ENCODE measurements at places on chromosomes 3 and 15.

DNA sequence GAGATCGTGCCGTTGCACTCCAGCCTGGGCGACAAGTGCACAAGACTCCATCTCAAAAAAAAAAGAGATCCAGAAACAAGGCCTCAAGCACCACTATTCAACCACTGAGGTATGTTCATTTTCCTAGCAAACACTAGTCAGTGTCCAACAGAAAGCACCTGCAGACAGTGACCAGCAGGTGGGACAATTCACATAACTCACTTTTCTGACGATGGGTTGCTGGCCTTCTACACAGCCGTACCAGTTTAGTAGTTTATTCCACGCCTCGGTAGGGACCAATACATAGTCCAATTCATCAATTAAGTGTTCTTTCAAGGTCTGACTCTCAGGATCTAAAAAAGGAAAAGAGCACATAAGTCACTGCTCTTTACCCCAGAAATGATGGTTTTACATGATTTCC, 12.4 kb downstream of the USP4 start:
- DNase-seq: no peak

DNA sequence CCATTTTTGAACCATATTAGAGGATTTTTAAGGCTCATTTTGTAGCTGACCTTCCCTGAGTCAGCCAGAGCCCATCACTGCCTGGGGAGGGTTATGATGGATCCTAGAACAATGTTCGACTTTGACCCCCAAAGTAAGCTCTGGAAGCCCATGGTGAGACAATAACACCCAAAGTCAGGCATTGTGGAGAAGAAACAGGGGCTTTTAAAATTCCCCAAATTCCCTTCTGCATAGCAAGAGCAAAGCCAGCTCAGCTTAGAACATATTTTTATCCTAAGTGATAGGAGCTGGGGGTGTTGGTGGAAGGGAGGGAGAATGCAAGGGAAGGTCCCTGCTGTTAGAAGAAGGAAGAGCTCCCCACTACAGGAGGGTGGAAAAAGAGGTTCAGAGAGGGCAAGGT, 4.0 kb downstream of the ITGA11 start:
- no peak for DNase-seq

DNA sequence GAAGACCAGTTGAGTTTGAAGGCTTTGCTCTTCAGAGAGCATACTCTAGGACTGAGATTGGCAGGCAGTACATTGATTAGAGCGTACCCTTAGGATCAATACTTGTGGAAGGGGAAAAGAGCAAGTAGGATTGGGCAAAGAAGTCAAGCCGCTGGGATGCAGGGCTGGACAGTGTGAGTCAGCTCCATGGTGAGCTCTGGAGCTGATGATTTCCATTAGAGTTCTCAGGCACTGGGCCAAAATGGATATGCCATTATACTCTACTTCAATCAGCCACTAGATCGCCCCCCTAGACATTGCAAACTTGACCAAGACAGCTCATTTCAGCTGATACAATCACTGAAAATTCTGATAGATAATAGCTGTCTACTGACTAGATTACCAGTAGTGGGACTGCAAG, 432.7 kb upstream of the ALCAM start:
- no peak for DNase-seq

DNA sequence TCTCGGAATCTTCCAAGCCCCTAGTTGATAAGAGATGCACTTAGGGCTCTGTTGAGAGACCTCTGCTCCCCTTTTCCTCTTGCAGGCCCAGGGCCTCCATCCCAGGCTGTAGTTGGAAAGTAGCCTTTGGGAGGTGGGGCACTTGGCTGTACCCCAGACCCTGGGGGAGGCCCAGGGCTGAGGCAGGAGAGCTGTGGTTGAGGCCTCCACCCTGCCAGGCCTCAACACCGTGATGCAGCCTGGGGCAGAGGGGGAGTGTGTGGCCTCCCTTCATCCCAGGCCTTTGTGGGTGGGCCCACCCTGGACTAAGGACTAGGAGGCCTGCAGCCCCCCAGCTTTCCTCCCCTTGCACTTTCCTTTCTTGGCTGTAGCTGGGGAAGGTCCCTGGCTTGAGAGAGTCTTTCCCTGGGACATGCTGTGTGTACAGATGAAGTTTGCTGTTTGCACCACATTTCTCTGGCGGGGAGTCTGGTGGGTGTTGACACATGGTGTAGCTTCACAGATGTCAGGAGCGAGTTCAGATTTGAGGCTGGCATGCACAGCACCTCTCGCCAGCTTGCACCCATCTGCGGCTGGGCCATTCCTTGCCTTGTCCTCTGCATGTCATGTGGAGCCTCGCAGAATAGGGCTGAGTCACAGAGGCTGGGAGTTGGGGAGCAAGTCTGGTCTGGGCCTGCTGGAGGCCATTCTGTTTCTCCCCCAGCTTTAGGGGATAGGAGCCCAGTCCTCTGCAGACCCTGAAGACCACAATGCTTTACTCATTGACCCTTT, 13.7 kb downstream of the PLEKHO2 start:
- no peak for DNase-seq

DNA sequence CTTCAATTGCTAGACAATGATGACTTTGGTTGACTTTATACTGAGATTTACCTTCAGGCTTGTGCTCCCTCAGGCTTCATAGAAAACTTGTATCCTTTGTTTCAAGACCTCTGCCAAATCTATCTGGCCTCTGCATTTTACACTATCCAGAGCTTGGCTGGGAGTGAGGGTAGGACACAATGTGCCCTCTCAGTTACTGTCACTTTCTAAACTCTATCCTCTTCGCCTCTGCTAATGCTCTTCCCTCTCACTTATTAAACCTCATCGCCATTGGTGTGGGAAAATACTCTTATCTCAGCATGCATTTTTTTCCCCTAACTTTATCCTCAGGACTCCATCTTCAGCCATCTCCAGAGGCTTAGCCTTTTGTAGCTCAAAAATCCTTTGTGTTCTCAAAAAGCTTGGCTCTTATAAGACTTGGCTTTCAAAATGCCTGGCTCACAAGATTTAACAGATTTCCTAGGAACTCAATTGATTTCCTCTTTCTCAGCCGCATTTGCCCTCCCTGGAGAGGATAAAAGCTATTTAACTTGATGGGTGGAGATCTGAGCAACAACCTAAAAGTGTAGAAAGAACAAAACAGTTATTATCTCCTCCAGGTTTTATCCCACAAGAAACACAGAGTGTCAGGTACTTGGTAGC, 28.3 kb downstream of the SUCNR1 start:
- DNase-seq: no peak

DNA sequence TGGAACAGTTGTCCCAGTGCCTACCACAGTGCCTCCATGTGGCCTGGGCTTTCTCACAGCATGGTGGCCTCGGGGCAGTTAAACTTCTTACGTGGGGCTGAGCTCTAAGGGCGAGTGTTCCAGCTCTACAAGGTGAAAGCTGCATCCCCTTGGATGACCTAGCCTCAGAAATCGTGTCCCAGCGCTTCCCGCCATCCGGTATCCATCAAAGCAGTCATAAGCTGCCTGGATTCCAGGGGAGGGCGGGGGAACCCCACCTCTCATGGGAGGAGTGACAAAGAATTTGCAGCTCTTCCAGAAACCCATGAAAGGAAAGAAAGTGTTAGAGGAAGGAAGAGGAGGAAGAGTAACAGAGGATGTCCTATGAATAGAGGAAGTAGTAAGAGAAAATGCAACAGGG, 45.8 kb upstream of the CCDC174 start:
- DNase-seq: no peak

GRCh38 chr3:67294341-67294740, 296.2 kb downstream of the KBTBD8 start:
- DNase-seq: no peak

DNA sequence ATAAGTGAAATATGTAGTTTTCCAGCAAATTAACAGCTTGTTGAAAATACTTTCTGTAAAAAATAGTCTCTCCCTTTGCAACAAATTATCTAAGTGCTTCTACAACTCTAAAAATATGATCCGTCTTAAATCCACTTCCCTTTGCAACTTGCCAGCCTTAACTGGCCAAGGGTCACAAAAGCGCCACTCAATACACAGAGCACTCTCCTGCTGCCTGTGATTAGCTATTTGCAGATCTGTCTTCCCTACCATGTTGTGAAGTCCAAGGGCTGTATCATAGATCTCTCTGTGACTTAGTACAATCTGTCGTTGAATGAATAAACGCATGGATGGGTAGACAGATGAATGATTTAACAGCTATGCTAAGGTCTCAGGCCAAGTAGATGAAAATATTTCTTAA, 76.2 kb downstream of the ITGB5 start:
- no peak for DNase-seq

- DNase-seq: no peak
These were observed 290.0 kb upstream of the PLSCR5 start for GRCh38 chr3:146895026-146895749.

DNA sequence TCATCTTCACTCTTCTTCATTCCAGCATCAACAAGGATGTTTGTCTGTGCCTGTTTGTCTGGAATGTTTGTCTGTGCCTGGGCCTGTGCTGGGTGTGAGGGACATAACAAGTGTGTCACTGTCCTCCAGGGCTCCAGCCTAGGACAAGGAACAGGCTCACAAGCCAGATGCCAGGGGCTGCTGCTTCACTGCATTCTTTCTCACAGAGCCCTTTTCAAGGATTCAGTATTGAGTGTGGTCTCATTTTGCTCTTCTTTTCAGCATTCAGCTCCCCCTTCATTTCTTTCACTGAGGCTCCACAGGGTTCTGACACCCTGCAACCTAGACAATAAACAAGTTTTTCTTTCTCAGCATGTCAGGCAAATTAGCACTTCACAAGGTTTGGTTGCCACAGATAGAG, 43.6 kb upstream of the KY start:
- no peak for DNase-seq

DNA sequence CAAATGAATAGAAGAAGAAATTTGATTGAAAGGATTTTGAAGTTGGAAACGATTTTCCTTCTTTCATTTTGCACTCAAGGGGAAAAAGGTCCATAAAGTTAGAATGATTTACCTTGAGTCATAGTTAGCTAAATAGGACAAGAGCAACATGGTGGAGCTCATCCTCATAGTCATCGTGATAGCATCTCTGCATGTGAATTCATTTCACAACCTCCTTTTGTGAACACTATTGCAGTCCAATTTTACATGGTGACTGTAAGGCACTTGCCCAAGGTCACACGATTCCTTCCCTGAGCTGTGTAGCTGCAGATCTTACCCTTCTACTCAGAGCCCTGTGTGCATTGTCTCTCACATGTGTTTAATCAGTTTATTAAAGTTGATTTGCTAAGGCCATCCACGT, 359.8 kb upstream of the C2CD4B start:
- DNase-seq: no peak

- DNase-seq: no peak
These were observed 1239.7 kb upstream of the ALCAM start for GRCh38 chr3:104126864-104127553.

DNA sequence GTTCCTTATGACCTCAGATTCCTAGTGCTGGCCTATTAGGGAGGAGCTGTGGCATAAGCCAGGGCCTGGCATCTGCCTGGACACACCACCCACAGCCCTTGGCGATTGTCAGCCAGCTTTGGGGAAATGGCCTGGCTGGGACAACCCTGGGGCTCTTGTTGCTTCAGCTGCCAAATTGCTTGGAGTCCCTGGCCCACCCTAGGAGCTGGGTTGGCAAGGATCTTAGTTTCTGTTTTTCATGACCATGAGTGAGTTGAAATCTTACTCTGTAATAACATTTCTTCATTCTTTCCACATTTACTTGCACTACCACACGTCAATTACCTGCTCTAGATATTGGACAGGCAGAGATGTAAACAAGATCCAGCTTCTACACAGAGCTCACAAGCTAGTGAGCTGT, 1.9 kb upstream of the MYZAP start:
- no peak for DNase-seq

DNA sequence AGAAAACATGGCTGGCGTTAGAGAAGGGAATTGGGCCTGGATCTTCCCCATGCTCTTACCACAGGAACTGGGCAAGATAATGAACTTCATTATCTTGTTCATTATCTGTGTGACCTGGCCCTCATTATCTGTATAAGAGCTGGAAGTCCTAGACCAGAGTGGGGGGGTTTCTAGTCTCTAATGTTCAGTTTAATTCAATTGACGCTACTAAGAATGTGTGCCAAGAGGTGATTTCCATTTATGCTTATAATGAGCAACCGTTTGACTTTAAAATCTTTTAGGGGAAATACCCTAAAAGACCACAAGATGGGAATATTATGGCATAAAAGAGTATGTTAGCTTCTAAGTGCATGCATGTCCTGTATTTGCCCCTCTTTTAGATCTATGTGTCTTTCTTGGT, 59.1 kb upstream of the CSTA start:
- DNase-seq: no peak

DNA sequence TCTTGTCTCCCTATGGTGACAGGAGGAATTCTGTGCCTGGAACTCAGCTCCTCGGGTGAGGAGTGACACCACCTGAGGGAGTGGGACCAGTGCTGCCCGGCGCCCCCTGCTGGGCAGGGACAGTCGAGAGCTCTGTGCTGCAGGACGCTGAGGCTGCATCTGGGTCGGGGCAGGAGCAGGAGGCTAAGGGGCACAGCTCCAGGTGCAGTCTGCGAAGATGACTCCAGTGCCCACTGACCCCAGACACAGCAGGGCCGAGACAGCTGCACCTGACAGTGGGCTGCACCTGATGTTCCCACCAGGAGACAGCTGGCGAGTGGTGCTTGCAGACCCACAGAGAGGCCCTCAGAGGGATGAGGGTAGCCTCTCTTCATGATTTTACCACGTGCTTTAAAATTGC, 152.9 kb downstream of the ATP10A start:
- no peak for DNase-seq

GRCh38 chr15:98421419-98422129, 226.8 kb upstream of the IGF1R start:
- DNase-seq: peak; percentile 19

DNA sequence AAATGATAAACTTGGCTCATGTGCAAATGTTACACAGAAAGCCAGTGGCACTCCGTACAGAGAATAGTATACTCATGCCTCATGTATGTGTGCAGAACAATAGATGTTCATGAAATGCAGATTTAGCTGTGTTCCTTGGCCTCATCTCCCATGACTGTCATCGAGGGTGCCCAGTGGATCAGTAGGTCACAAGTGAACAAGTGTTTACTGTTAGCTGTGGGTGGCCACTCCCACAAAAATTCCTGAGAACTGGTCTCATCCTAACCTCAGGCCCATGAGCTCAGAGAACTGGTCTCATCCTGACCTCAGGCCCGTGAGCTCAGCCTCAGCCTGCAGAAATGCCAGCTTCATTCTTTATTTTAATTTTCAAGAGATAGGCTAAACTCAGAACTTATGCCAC, 124.1 kb downstream of the GADL1 start:
- DNase-seq: no peak

DNA sequence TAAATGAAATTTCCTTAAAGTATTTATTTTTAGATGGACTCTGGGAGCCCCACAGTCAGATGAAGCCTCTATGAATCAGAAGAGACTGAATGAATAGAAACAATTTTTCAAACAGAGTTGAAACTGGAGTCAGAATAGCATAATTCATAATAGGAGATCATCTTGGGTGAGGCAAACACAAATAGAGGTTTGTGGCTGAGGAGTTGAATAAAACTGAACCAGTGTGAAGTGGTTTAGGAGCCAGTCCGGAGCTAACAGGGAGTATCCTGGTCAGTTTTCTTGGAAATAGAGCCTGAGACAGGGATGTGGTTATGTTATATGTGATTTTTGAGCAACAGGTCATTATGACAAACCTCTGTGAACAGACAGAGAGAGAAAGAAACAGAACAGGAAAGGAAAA, 39.2 kb downstream of the SAMMSON start:
- DNase-seq: no peak

GRCh38 chr3:145272684-145273083, 888.3 kb downstream of the PLOD2 start:
- no peak for DNase-seq
